ENCODE measurements at places on chromosomes 2 and 18.

DNA sequence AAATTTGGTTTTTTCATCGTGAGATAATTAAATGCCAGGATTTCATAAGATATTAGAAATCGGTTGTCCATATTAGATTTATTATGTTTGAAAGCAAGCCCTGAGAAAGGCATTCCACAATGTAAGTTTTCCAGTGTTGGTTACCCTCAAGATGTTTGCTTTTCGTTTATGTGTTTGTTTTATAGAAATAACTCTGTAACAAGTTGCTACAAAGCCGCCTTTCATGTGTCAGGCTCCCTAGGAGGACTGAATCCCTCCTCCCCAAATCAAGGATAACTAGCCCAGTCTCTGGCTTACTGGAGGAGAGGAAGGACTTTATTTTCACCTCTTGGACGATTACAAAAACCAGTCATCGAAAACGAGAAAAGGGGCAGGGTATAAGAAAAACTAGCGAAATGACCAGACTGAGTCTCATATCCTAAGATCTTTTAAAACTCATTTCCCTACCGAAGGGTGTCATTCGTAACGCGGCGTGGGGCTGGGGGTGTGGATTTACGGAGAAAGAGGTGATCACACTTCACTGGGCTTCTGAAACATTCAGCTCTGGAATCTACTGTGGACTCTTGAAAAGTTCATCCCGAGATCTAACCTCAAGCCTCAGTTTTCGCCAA lies 1.0 kb upstream of the PEX13 start:
- DNase-seq = no peak

GRCh38 chr18:39801010-39801409 lies 2154.0 kb upstream of the PIK3C3 start:
- DNase-seq = no peak

DNA sequence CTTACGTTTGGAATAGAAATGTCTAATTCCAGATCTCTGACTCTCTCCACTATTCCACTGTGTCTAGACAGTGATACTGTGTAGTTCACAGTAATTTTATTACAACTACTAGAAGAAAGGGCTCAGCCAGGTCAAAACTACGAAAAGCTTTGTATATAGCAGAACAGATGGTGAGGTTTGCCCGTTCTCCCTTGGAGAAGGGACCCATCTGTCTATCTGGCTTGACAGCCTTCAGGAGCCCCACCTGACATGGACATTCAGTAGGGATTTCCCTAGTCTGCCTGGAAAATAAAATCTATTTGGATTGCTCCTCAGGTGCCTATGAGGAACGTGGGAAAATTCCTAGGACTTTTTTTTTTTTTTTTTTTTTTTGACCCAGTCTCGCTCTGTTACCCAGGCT lies 435.4 kb downstream of the NRXN1 start:
- no peak for DNase-seq

- DNase-seq = no peak
These were observed 253.9 kb upstream of the KLHL29 start for GRCh38 chr2:23131066-23131575.

- DNase-seq = no peak
These were observed 17.7 kb downstream of the MPP4 start for GRCh38 chr2:201680743-201681142.

DNA sequence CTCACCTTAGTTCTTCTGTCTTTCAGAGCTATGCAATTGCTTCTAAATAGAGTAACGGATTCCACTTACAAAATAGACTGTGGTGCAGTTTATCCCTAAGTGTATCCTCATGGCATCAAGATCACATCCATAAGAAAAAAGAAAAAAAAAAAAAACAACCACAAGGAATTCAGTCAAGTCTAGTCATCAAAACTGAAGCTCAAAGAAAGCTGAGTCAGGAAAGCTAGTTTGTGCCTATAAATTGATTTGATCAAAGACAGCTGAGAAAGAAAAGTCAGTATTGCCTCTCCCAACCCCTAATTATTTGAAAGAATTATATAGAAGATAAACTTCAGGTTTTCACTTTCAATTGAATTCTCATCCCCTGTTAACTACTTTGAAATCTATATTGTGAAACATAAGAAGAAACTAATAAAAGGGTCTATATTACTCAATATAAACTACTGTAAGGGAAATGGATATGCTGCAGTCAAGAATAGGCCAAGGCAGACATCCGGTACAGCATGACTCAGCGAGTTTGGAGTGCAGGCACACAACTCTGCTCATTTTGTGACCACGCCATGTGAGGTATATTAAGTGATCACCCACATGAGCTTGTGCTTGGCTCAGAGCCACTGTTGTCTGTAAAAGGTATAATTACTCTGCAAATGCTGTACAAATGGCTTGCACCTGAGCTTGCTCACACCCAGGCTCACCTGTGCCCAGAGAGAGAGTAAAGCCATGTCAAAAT lies 568.1 kb upstream of the CRIM1 start:
- DNase-seq = no peak
